ENCODE measurements at places on chromosomes 11 and 22.

DNA sequence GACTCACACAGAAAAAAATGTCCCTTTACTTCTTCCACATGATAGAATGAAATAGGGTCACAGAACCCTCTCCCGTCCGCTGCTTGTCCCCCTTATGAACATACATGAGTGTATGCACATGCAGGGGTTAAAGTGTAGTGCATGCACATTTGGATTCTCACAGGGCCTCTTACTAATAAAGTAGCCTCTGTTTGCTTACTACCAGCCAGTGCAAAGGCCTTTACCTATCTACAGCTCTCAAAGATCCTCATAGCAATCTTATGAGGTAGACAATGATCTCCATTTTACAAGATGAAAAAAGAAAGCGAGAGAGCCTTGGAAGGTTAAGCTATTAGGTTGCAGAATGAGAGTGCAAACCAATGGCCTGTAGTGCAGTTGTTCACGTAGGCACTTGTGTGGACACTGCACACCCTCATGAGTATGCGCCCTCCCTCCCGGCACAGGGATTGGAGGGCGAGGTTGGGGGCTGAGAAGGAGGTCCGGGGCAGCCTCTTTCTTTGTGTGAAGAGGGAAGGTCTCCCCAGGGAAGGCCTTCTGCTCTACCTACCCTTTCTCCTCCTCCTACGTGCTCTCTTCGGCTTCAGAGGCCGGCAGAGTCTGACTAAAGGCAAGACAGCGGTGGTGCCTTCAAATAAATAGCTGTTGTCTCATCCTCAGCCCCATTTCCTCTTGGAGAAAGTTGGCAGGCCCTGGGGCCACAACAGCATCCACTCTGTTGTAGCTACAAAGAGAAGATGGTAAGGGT, 91.3 kb downstream of the CEP164 start:
- no peak for DNase-seq

DNA sequence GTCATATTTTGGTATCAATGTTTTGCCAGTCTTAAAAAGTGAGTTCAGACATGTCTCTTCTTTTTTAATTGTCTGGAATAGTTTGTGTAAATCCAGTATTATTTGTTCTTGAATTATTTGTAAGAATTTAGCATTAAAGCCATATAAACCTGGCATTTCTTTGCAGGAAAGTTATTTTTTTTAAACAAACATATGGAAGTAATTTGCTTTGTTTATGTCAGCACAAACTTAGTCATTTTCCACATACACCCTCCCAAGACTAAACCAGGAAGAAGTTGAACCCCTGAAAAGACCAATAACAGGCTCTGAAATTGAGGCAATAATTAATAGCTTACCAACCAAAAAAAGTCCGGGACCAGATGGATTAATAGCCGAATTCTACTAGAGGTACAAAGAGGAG, 9.1 kb upstream of the CCDC81 start:
- no peak for DNase-seq

DNA sequence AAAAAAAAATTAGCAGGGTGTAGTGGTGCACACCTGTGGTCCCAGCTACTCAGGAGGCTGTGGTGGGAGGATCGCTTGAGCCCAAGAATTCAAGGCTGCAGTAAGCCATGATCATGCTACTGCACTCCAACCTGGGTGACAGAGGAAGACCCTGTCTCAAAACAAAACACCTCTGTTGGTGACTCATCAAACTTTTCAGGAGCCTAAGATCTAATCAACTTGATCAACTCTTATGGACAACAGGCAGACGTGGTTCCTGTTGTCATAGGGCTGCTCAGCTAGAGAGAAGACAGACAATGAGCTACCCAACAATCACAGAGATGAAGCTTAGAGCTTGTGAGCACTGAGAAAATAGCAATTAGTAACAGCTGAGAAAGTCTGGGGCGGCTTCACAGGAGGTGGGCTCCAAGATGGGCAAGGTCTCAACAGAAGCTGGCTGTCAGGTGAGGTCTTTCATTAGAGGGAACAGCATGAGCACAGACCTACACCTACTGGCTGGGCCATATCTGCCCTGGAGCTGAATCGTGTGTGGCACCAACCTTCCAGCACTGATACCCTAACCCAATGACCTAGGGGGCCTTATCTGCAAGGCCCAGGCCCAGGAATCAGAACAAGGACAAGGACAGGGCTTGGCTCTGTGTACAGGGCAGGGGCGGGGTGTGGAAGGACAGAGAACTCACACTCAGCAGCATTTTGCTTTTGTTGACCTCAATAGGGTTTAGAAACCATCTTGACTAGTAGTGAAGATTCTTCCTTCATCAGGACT, 7.2 kb upstream of the UCP3 start:
- no peak for DNase-seq

DNA sequence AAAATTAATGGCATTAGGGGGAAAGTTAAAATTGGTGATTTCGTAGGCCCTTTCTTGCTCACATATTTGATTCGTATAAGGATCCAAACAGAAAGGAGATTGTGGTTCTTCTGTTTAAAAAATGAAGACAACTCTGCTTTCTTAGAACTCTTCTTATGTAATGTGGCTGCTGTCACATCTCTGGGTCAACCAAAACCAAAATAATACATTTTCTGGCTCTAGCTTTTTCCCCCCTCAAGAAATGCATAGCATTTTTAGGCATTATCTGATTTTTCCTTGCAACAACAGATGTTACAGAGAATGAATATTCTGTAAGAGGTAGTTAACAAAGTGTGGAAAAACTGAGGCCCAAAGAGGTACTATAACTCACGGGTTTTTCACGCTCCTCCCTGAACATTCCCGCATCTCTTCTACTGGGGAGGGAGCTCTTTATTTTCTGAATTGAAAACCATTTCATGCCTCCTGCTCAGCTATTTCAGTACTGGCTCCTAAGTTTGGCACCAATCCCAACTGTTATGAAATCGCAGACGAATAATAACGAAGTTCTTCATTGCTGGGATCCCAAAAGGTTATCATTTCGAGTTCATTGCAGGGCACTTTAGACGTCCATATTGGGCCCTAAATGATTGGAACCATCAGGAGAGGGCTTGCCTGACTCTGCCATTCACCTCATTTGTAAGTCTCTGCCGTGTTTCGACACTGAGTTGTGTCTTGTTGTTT, 17.1 kb downstream of the GRAP2 start:
- peak; percentile 63 for DNase-seq

DNA sequence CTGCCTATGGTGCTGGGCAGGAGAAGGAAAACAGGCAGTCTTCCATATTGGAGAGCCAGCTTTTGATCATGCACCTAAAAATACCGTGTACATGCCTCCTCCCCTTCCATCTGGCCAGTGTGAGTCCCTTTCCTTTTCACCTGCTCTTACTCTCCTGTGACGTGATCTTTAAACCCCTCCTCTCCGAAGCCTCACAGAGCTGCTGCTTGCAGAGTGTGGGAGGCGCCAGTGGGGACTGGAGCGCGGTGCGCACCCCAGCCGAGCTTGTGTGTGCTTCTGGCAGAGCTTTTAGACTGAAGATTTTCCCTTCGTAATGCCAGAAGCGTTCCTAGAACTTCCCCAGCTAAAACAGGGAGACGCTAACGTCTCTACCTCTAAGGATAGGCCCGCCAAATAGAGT, 29.8 kb downstream of the MUC6 start:
- DNase-seq: no peak

- peak; percentile 84 for DNase-seq
These were observed 13.4 kb downstream of the SYT7 start for GRCh38 chr11:61567286-61568061.

- no peak for DNase-seq
These were observed 192.0 kb downstream of the GRIK4 start for GRCh38 chr11:120703358-120704152.

- peak; percentile 56 for DNase-seq
These were observed 869 bp downstream of the ZC3H7B start for GRCh38 chr22:41302021-41302767.

GRCh38 chr22:21972293-21972779, 10.3 kb downstream of the TOP3B start:
- DNase-seq: no peak

GRCh38 chr11:115321605-115322289, 182.5 kb downstream of the CADM1 start:
- no peak for DNase-seq

DNA sequence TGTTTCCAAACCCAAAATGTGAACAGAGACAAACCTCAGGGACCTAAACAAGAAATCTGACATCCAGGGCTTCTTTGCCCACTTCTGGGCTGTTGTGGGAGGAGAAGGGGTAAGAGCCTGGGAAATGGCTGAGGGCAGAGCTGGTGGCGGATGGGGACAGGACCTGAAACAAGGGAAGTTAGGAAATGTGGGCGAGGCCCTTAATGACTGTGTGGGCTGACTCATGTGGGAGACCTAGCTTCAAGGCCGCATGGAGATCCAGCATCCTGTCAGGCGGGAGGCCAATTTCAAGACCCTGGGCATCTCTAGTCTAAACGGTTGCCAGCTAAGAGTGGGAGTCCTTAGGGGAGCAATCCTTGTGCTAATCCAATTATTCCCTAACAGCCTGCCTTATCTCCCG, 2.1 kb upstream of the OAF start:
- DNase-seq: no peak

DNA sequence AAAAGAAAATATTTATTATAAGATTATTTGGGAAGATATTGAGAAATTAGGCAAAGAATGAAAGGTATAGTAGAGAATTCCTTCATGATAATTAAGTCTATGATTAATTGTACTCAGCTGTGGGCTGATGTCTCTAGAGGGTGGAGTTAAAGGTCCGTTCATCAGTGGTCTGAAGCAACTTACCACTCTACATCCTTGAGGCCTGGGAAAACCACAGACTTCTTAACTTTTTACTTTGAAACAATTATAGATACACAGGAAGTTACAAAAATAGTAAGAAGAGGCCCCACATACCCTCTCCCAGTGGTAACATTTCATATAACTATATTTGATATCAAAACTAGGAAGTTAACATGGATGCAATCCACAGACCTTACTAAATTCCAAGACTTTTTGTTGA, 167.0 kb upstream of the NECTIN1 start:
- no peak for DNase-seq

GRCh38 chr11:61345170-61345610, 12.2 kb downstream of the TKFC start:
- DNase-seq: no peak

DNA sequence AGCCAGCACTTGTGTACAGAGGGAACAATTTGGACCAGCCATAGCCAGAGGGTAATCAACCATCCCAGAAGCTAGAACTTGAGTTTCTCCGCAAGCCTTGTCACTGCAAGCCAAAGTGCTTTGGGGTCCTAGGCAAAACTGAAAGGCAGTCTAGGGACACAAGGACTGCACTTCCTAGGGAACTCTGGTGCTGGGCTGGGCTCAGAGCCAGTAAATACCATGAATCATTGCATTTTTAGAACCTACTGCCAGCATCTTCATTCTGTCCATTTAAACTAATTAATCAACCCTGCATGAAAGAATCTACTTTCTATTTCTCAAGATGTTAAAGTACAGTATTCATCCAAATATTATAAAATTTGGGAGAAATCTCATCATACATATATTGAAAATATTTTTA, 20.0 kb downstream of the PATE3 start:
- no peak for DNase-seq

- DNase-seq: no peak
These were observed 479.9 kb downstream of the INSC start for GRCh38 chr11:15594607-15595006.

DNA sequence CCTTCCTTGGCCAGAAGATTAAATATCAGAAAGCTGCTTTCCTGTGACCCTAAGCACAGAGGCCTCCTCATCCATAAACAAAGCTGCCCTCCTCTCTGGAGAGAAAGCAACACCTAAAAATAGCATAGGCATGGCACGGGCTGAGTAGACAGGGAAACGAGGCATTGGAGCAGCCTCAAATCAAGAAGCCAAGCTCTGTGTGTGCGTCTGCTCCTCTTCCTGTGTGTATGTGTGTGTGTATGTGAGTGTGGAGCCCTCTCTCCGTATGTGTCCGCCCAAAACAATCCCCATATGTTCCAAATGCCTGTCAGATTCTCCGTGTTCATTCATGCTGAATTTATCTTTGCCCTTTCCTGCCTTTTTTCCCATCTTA, 24.0 kb downstream of the KCNJ5 start:
- DNase-seq: no peak

- DNase-seq: no peak
These were observed 8.7 kb downstream of the IFITM10 start for GRCh38 chr11:1741741-1742140.

GRCh38 chr22:50314455-50315288, 7.2 kb upstream of the PLXNB2 start:
- peak; percentile 92 for DNase-seq

GRCh38 chr11:109745996-109746625, 324.1 kb downstream of the C11orf87 start:
- no peak for DNase-seq

DNA sequence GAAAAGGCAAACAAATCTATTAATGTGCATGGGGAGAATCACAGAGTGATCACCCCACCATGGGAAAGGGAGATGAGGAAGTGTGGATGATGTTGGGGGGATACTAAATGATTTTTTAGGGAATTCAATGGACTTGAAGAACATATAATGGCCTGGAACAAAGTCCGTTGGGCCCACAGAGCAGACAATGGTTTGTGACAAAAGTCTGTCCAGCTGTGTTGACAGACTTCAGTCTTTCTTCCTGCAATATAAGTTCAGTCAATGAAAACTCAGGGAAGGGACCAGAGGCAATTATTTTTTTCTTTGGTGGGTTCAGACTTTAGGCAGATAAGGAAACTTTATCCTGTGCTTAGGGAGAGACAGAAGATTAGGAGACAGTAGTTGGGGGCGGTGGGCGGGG, 18.0 kb upstream of the HORMAD2 start:
- DNase-seq: no peak

DNA sequence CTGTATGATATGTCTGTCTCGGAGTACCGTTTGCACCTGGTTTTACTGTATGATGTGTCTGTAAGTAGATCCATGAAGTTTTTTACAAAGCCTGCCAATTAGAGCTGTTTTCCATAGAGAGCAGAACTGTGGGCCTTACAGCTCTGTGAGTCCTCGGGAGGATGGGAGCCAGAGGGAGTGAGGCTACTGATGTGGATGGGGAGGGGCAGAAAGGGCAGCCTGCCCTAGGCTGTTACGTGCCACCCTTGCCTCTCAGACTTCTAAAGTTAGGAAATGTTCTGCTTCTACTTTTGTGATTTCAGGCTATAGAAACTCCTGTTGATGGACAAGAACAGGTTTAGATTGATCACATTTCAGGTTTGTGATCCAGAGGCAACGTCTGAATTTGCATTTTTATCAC, 105.2 kb downstream of the PPP6R3 start:
- DNase-seq: no peak

DNA sequence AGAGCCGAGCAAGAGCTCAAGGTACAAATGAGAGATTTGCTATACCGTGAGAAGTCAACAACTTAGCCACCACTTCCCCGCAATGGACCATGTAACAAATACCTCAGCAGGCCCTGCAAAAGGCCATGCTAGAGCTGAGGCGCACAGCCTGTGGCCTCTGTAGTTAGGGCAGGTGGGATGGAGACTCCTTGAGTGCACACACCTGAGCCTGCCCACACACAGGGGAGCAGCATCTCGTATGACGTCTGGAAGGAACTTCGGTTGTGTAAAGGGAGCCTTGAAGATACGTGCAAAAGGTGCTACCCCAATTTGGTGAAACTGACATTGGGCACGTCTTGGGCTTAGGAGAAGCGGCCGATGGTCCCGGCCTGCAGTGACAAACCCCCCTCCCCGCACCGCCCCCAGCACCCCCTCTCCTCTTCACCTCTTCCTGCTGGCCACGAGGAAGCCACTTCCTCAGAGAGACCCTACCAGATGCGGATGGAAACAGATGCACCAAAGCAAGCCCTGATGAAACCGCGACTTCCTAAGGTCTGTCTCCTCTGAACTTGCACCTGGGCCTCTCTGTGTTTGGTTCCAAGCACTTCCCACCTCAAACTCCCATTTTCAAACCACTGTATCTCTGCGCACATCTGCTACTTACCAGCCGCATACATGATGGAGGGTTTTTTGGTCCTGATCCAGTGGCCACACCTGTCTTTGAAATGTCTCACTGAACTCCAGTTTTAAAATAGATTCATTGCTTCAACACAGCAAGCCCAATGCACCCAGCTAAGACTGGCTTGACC, 10.6 kb downstream of the CDPF1 start:
- DNase-seq: no peak
